ENCODE measurements at places on chromosomes 13 and 19.

DNA sequence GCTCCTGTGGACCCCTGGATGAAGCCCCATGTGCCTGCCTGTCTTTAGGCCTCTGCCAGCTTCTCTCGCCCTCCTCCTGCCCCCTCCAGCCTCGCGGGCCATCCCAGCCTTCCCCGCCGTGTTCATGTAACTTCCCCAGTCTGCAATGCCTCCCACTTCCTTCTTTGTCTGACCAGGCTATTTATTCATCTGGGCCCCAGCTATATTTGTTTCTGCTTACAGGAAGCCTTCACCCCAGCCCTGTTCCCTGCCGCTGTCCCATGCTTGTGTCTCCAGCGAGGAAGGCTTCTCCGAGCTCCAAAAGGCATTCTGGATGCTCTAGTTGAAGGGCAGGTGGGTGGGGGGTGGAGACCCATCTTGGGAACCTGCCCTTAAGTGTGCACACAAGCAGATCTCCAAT, 7.9 kb upstream of the C3 start:
- DNase-seq = no peak

GRCh38 chr13:90533866-90534265, 813.6 kb upstream of the MIR17HG start:
- DNase-seq = no peak

DNA sequence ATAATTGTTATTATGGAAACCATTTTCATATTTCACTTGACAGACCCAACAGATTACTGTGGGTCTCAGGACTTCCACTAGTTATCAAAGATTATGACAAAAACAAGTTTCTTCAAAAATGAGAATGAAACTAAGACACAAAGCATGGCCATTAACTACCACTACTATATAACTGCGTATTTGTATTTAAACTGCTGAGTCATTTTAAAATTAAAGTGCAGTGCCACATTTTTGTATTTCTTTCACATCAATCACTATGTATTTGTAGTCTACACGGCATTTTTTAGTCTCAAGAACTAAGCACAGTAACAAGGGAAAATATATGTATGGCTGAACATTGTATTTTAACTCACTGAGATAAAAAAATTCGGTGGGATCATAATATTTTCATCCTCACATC, 10.1 kb upstream of the KLF12 start:
- DNase-seq = no peak

- no peak for DNase-seq
Observed at GRCh38 chr13:75636436-75637180, 478 bp downstream of the LMO7 start.

GRCh38 chr19:1407528-1408299, at the start of gene DAZAP1:
TSS of gene DAZAP1 (plus strand) at chr19:1407586. CDS start at chr19:1407774, 188 bp downstream.
- no peak for DNase-seq

DNA sequence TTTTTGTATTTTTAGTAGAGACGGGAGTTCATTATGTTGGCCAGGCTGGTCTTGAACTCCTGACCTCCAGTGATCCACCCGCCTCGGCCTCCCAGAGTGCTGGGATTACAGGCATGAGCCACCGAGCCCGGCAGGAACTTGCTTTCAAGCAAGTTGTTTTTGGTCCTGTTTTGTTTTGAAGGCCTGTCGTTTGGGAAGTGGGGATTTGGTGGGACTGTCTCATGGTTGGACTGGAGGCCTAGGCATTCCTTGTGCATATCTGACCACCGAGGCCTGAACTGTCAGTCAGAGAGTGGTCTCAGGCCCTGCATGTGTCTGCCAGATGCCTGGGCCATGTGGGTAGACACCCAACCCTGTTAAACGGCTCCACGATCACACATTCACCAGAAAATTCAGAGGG, 26.3 kb downstream of the UBXN6 start:
- no peak for DNase-seq

DNA sequence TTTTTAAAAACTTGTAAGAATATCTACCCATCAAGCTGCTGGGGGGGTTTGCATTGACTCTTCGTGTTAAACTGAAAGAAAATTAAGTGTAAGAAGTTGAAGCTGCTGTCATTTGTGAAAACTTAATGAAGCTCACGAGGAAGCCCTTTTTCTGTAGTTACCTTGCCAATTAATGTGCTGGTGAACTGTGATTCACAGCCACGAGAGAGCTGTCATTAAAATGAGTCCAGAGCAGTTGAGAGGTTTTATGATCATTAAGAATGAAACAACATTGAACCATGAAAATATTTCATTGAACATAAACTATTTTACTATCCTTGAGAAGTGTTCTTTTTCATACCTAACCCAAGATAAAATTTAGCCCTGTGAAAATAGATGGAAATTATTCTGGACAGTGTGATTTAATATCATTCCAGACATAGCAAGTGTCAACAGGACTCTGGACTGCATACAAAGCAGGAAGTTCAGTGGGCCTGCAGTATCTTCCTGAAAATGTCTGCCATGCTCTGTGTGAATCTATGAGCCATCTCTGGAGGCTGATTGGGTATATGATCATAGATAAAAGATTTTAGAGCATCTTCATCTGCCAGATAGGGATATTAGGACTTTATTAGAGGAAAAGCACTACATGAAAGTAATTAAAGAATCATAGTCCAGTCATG, 53.8 kb downstream of the DPY19L3 start:
- DNase-seq = no peak

- no peak for DNase-seq
Observed at GRCh38 chr13:59343993-59344822, 819.5 kb downstream of the DIAPH3 start.

DNA sequence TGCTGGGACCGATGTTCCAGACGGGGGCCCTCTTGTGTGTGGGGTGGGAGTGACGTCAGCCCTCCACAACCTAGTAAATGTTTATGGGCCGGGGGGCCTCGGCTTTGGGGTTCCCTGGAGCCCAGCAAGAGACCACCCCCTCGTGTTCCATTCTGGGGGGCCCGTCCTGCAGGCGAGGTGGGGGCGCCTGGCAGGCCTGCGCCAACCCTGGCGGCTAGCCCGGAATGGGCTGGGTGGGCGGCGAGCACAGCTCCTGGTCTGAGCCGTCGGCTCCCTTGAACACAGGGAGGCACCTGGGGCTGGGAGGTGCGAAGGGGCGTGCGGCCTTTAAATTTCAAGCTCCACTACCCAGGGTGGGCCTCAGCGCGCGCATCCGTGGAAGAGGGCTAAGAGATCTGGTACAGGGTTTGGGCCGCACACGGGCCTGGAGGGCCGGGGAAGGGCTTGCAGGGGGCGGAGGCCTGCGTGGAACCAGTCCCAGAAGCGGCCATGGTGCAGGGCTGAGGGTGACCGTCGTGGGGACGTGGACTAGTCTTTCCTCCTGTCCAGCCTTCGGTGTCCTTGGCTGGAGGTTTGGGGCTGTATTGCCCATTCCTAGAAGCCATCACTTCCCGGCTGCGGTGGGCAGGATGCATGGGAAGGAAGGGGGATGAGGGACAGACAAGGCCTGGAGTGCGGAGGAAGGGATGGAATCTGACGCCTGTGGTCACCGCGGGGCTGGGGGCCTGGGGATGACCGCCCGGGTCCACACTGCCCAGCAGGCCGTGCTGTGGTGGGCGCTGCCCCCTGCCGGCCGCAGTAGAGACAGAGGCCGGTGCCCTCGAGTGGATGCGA, 11.4 kb downstream of the NDUFA11 start:
- DNase-seq = no peak

DNA sequence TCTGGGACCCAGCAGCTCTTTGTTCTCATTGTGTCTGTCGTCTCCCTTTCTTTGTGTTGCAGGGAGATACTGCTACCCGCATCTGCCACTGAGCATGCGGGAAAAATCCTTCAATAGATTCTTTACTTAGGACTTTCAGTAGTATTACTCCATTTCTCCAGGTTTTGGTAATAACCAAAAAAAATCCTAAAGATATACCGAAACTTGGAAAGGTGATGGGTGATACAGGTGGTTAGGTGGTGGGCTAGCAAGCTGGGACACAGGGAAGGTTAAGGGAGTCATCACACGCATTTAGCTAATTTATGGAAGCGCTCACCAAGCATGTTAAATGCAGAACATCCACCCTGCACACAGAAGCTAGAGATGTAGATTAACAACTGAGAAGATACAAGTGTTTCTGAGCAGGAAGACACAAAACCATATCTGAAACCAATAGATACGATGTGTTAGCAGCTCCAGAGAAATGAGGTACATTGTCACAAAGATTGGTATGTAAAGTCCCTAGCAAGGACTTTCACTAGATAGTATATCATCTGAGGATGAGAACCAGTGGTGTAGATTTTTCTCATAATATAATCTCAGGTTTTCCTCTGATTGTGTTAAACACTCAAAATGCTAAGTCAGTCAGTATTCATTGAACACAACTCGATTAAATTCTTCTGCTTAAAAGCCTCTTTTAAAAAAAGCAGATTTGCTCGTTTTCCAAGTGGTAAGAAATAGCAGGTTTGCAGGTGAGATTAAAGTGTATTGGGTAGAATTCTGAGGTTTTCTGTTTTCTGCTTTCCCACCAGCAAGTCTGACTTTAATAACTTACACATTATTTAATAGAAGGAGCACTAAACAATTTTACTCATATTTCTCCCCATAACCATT, 1.2 kb upstream of the SLAIN1 start:
- DNase-seq = no peak

GRCh38 chr13:31772231-31772630, 32.9 kb downstream of the RXFP2 start:
- no peak for DNase-seq

DNA sequence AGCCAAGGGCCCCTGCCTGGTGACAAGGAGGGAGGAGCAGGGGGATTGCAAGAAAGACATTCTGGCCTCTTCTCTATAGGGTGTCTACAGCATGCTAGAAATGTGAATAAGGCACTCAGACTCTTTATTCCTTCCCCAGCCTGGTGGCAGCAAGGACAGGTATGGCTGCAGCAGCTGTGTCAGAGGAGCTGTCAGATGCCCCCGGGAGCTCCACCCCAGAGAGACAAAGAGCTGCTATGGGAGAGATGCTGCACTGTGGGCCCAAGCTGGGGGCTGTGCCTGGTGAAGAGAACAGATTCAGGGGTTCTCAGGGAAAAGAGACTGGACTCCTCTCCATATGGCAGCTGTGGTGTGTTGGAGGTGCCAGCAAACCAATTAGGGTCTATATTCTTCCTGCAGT, 1063.3 kb downstream of the OLFM4 start:
- no peak for DNase-seq

DNA sequence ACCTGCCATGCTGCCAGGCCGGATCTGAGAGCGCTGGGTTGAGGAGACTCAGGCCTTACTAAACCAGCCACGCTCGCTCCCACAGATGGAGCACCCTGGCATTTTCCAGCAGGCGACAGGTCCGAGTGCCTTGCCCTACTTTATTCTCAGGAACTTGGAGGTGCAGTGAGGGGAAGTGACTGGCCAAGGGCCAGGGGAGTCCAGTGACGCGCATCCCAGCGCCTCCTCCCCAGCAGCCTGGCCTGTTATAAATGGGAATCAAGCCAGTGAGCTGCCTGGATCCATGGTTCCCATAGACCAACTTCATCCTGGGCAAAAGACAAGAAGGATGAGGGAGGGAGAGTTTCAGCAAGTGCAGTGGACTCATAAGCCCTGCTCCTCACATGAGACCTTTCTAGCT, 35.5 kb downstream of the TMED1 start:
- DNase-seq = no peak

DNA sequence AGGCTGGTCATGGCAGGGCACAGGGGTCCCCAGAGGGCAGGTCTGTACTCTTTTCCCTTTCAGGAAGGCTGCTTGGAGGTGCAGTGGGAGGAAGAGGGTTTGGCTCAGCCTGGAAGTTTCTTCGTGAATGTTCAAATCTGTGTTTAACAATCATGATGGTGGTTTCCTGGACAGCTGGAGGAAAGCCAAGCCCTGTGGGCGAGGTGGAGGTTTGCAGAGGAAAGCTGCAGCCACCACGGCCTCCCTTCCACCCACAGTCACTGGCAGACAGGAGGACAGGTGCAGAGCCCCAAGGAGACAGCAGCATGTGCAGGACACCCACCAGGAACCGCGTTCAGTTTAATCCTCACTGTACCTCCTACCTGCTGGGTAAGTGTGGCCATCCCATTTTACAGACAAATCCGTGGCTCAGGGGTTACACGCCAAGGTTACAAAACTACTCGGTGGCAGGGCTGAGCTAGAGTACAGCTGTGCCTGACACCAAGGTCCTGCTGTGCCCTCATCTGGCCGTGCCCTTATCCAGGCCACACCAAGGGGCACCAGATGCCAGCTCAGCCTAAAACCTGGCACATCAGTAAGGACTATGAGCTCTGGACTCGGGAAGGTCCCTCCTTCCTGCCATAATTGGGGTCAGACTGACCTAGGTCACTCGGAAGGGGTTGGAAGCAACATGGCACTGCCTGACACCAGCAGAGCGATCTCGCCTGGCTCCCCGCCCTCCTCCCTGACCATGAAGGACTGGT, 34.1 kb downstream of the SUGP2 start:
- DNase-seq = no peak

- DNase-seq = no peak
Observed at GRCh38 chr19:38003438-38004185, 96.6 kb downstream of the SIPA1L3 start.

- DNase-seq = no peak
Observed at GRCh38 chr19:2478278-2478755, 2.4 kb downstream of the GADD45B start.

DNA sequence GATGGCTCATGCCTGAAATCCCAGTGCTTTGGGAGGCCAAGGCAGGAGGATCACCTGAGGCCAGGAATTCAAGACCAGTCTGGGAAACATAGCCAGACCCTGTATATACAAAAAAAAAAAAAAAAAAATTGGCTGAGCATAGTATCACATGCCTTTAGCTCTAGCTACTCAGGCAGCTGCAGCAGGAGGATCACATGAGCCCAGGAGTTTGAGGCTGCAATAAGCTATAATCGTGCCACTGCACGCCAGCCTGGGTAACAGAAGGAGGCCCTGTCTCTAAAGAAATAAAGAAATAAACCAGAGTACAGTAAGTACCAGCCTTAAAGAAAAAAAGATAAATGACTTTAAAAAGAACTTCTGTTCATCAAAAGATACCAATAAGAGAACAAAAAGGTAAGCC, 52.9 kb downstream of the FAM124A start:
- no peak for DNase-seq

GRCh38 chr19:31263328-31263727, 85.9 kb downstream of the TSHZ3 start:
- DNase-seq = no peak

DNA sequence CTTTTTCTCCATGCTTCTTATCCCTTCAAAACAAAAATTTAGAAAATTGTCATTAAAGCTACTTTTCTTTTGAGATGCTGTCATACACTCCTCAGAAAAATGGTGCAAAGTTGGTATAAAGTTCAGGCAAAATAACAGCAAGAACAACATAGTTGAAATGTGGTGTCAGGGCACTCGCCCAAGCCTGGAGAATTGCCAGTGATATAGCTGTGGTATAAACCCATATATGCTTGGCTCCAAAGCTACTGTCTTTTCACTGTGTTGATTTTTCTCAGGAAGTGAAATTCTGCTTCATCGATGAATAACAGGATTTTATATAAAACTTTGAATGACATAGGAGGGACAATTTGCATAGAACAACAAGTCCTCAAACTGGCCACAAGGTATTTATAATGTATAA, 2532.9 kb downstream of the PCDH9 start:
- no peak for DNase-seq

DNA sequence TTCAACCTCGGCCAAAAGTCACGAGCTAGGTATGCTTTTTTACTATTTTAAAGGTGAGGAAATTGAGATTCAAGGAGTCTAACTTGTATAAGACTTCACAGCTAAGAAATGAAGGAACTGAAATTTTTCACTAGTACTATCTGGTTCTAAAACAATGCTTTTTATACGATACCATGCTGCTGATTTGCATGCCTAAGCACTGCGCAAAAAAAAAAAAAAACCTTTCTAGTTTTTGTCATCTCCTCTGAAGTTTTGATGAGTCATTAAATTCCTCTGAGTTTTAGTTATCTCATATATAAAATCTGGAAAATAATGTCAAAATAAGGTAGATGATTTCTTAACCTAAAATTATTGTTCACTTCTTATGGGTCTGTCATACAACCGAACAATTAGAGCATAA, 28.0 kb upstream of the UFM1 start:
- no peak for DNase-seq
